ENCODE measurements at places on chromosomes 1 and 21.

DNA sequence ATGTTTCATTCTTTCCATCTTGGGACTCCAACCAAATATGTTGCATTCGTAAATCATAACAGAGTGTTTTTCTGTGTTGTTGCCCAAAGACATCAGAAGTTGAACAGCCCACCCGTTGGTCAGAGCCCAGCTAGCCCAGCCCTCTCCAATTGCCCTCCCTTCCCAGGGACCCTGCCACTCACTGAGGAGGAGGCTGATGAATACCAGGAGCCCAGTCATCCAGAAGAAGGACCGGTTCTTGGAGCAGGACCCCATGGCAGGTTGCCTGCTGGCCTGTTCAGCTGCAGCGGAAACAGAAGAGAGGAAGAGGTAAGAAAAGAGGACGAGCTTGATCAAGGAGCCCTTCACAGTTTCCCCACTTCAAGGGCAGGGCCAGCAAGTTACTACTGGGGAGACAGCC, 172.2 kb upstream of the ETV3 start:
- DNase-seq = no peak

GRCh38 chr1:13798120-13798519, 98.1 kb downstream of the PRDM2 start:
- no peak for DNase-seq

DNA sequence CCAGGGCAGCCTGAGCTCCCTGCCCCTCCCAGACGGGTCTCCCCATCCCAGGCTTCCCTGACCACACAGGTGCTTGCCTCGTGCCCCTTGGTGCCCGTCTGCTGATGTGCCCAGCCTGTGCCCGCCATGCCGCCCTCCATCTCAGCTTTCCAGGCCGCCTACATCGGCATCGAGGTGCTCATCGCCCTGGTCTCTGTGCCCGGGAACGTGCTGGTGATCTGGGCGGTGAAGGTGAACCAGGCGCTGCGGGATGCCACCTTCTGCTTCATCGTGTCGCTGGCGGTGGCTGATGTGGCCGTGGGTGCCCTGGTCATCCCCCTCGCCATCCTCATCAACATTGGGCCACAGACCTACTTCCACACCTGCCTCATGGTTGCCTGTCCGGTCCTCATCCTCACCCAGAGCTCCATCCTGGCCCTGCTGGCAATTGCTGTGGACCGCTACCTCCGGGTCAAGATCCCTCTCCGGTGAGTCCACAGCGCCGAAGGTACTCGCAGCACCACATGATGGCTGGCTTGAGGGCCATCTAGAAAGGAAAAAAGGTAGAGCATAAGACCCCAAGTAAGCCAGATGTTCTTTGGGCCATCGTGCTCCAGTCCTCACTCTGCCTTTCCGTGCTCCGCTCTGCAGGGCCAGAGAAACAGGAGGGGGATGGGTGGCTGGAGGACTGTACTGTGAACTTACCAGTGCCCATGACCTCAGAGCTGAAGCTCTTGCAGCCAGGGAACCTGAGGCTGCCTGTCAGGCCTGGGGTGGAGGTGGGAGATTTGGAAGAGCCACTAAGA, 1.4 kb downstream of the ADORA1 start:
- DNase-seq = no peak

GRCh38 chr1:117608758-117609157, 2.9 kb downstream of the TENT5C start:
- DNase-seq = no peak

GRCh38 chr1:216710055-216710454, 13.2 kb downstream of the ESRRG start:
- no peak for DNase-seq

GRCh38 chr1:16978567-16979474, 1.6 kb downstream of the MFAP2 start:
- DNase-seq = peak; percentile 66

Measured in SK-N-DZ (cell line).